ENCODE measurements at places on chromosomes 7 and 10.

DNA sequence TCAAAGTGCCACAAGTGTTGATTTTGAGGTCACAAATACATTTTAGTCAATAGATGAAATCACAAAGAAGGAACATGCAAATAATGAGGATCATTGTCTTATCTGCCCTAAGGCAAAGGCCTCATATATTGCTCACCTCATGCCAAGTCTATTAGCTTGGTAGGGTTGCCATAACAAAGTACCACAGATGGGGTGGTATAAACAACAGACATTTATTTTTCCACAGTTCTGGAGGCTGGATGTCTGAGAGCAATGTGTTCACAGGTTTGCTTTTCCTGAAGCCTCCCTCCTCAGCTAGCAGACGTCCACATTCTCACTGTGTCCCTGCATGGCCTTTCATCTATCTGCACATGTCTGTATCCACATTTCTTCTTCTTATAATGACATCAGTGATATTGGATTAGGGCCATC, 59.6 kb downstream of the RELN start:
- no peak for DNase-seq

- DNase-seq = no peak
These were observed 42.1 kb upstream of the ANAPC16 start for GRCh38 chr10:72173619-72174296.

DNA sequence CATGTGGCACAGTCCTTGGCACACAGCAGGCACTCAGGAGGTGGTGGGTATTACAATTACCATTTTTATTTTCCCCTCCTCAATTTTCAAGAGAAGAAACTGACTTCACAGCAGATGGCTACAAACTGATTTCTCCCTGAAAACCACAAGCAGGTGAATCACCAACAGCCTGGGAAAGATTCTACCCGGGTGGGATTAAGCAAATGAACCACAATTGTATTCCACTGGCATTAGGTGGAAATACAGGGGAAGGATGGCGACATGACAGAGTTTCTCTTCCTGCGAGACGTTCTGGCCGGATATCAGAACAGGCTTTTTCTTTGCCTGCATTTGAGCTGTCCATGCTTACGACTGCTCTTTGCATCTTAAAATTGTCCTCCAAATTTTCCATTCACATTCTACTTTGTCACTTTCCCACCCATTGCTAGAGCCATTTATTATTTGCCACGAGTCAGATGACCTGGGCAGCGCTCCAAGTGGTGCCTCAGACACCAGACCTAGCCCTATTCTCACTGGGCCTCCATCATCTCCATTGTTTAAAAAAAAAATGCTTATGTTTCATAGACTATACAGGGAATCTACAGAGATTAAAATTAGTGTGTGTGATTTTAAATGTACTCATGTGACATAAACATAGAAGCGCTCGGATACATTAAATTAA, 4.6 kb downstream of the DENND11 start:
- DNase-seq = no peak

GRCh38 chr7:151896086-151896485, 19.2 kb upstream of the PRKAG2 start:
- DNase-seq = no peak

- DNase-seq = no peak
These were observed 26.3 kb downstream of the SAMD8 start for GRCh38 chr10:75137533-75138438.

GRCh38 chr10:63077800-63078199, 55.3 kb upstream of the NRBF2 start:
- DNase-seq = no peak

- DNase-seq = no peak
These were observed 173.1 kb downstream of the PARD3 start for GRCh38 chr10:34641913-34642558.

GRCh38 chr7:53094827-53095226, 59.4 kb downstream of the POM121L12 start:
- DNase-seq = no peak

GRCh38 chr7:150685219-150686029, at the start of gene GIMAP2:
GIMAP2 (plus strand) TSS chr7:150685706; CDS start chr7:150687060, 1,354 bp downstream.
- DNase-seq = no peak

DNA sequence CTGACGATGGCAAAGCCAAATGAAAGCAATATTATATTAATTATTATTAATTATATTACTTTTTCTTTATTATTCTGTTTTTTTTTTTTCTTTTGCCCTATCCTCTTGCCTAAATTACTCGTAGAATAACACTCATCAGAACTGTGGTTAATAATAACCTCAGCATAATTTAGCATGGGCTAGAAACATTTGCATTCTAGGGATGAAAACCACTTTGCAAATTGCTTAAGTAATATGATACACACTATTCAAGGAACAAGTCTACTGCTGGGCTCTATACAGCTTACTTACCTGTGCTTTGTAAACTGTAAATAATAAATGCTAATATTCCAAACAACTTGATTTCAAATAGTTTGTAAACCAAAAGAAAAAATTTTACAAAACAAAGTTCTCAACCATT, 375.8 kb downstream of the HGF start:
- DNase-seq = no peak

GRCh38 chr7:14023838-14024237, 34.4 kb upstream of the ETV1 start:
- no peak for DNase-seq

GRCh38 chr7:133797818-133798520, 329.2 kb upstream of the LRGUK start:
- no peak for DNase-seq

All from activated CD8-positive, alpha-beta memory T cell treated with anti-CD3 and anti-CD28 coated beads for 1 hour (primary cell).